ENCODE measurements at places on chromosomes 3 and 15.
A peak's percentile ranks its signal among the peaks of the same experiment; 100 is the strongest.

DNA sequence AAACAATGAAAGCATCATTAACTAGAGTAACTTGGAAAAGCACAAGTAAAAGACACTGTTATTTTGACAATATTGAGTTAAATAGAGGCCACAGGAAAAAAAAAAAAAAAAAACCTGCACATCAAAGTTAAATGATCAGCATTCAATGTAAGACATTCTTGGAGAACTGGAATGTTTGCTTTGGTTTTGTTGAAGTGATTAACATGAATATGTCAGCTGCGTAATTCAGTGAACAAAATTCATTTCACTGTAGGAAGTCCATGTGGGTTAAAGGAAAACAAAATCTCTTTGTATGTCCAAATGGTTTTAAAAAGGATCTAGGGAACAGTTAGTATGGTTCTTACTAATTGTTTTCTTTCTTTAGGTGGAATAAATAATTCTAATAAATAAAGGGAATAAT is 252.8 kb upstream of the CNTN6 start:
- DNase-seq = no peak

DNA sequence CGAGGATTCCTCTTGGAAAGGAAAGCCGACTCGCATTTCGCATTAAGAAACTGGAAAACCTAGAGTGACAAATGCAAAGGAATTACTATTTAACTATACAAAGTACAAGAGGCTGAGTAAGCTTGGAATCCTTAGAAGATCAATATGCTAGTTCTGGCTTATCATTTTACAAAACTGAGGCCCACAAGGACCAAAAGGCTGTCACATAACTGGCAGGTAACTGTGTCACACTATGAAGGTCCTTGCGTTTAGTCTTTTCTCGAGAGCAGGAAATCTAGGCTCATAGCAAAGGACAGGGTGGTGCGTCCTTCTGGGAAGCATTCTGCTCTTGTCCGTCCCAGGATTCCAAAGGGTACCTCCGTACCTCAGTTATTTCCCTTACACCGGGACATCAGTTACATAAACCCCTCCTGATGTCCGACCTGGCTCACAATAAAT is 629 bp downstream of the RPL24 start:
- DNase-seq = no peak

DNA sequence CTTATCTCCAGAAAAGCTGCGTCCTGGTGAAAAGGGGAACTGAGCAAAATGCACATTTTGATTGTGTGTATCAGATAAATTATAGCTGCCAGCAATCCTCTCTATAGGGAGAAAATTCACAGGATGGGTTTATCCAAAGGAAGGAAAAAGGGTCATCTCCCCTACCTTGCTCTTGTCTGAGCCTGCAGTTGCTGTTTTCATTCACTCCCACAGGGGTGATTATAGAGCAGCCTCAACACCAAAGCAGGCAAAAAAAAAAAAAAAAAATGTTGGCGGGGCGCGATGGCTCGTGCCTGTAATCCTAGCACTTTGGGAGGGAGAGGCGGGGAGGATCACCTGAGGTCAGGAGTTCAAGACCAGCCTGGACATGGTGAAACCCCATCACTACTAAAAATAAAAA is 333.7 kb downstream of the ROBO2 start:
- DNase-seq = no peak

- DNase-seq = no peak
These were observed 6.1 kb upstream of the ABTB1 start for GRCh38 chr3:127666676-127667075.

GRCh38 chr3:17136136-17136721 is 251.5 kb downstream of the PLCL2 start:
- no peak for DNase-seq

- DNase-seq = no peak
These were observed 209.8 kb upstream of the ATP11B start for GRCh38 chr3:182583545-182583944.

DNA sequence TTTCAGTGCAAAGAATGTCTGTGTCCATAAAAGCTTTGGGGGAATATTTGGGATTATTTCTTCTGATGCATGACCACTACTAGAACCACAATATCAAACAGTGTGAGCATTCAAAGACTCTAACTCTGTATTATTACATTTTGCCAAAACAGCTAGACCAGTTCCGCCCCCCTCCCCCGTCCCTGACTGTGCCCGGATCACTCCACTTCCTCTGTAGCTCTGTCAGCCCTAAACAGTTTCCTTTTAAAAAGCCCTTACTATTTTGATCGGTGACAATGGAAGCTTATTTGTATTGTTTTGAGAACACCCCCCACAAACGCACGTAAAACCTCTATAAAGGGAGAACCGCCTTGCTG is 36.6 kb upstream of the EPHB3 start:
- DNase-seq = peak; percentile 20

DNA sequence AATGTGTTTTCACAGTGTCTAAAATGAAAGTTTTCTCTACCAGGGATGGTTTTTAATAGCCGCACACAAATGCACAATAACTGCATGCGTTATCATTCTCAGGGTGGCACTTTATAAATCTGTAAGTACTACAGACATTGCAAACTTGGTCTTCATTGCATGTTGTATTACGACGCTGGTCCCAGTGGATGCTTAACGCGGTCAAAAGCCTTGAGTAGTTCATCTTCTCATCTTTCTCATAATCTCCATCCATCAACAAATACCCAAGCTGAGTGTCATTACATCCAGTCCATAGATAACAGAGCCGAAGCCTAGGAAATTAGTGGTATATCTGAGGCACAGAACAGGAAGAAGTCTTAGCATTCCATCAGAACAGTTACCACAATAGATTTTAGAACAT is 72.6 kb downstream of the USF3 start:
- no peak for DNase-seq

DNA sequence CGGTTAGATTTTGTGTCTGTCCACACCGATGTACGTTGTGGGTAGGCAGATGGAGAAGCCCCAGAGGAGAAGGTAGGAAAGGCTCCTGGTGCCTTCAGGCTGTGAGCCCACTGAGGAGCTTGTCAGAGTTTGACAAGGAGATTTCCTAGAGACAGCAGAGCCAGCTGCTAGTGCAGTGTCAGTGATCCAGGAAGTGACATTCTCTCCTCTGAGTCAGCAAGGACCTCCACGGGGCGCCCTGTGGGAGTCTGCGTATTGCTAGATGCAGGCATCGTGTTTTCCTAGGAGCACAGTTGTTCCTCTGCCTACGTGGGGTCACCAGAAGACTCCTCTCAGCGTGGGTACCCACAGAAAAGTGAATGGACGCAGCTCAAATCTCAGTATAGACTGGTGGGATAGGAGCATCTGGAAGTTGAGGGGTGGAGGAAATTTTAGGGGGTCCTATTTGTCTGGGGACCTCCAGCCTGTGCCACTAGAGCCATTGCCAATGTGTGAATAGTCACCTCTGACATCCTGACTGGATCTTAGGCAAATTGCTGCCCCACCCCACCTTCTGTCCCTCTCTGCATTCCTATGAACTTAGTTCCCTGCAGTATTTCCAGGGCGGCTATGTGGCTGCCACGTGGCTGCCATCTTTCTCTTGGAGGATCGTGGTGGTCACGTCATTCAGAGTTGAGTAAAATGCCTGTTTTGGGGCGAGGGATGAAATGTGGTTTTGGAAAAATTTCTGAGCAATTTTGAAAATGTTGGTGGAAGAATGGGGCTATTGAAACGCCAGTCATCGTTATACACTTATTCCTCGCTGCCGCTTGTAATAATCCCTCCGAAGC is 84.8 kb upstream of the KLHL25 start:
- DNase-seq = no peak

DNA sequence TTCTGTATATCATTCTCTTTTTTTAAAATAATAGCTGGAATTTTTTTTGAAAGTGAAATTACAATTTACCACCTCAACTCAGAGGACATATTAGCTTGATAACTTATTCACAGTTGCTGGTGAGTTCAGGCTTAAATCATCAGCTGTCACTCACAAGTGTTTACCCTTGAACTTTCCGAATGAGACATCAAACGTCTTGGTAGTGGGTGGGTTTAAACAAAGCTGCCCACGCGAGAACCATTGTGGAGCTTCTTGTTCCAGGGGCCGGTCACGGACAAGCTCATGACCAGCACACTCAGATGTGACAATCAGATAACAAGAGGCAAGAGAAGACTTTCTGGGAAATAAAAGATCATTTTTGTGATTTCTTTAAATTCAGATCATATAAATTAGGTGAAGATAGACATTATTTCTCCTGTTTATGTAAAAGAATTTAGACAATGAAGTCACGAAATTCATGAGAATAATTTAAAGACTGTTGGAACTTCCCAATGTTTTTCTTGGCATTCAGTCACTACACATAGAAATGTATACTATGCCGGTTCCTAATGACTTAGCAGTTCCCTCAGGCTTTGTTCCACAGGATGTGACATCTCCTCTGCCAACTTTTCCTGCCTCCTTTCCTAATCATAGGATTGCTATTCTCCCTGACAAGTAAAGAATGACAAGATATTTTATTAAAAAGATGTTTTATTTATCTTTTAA is 29.3 kb downstream of the BTD start:
- DNase-seq = peak; percentile 23

DNA sequence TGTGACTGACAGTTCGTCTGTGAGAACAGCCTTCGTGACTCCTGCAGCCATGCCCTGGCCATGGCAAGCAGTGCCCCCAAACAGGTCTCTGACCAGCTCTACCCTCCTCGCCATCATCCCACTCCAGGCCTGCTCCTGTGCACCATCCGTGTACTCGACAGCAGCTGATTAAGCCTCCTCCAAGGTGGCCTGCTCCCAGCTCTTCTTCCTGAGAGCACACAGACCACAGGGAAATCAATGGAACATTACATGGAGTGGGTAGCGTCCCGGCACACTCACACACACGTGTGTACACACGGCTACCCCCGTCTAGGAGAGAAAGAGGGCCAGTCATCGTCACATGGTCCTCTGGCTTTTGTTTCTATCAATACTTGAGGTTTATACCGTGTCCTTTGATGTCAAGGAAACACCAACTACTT is 21.1 kb downstream of the ANXA2 start:
- no peak for DNase-seq

DNA sequence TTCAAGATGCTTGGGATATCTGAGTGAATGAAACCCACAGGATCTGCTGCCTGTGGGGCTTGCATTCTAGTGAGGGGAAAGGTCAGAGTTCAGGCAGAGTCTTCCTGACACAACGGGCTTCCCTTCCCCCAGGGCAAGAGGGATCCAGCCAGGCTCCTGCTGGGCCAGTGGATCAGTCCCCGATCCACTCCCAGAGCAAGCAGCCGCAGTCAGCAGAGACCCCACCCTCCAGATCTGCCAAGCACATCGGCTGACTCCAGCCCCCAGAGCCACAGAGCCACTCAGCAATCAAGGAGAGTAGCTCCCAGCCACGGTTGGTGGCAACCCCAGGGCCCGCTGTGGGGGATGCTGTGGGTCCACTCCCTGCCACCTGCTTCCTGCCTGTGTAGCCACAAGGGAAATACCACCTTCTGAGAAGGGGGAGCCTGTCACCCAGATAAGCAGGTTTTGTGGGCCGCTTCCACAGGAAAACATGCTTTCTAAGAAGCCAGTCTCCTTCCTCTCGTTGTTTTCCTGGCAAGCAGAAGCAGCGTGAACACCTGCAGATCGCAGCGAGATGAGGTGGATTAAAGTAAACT is 44.9 kb downstream of the CPN2 start:
- DNase-seq = peak; percentile 73

GRCh38 chr15:50854601-50855490 is 53.6 kb upstream of the AP4E1 start:
- DNase-seq = no peak

- no peak for DNase-seq
These were observed 24.9 kb downstream of the SEMA7A start for GRCh38 chr15:74408815-74409214.

DNA sequence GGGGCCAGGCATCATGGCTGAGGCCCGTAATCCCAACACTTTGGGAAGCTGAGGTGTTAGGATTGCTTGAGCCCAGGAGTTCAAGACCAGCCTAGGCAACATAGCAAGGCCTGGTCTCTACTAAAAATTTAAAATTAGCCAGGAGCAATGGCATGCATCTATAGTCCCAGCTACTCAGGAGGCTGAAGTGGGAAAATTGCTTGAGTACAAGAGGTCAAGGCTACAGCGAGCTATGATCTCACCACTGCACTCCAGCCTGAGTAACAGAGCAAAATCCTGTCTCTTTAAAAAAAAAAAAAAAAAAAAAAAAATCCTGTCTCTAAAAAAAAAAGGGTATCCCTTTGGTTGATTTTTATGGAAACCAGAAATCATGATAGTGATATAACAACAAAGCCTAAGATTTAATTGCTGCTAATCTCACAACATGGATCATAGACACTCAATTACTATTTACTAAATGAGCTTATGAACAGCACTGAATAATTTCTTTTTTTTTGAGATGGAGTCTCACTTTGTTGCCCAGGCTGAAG is 12.1 kb downstream of the PCLAF start:
- no peak for DNase-seq

DNA sequence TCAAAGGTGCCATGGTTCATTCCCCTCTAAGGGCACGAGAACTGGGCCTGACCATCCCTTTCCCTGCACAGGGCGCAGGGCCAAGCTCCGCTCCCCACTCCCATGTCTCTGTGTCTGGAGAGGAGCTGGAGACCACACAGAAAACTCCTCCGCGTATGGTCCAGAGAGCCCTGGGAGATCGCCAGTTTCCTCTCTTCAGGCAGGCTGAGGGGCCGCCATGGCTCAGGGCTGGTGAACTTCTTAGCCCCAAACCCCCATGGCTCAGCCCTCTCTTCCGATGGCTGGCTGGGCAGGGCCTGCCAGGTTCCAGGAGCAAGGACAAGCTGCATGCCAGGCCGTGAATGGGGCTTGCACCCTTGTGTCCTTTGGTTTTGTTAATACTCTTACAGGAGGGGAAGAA is 52.9 kb downstream of the EXOG start:
- DNase-seq = no peak

GRCh38 chr3:108669208-108669607 is 79.7 kb downstream of the DZIP3 start:
- no peak for DNase-seq

GRCh38 chr3:72529081-72529480 is 319.2 kb downstream of the SHQ1 start:
- no peak for DNase-seq

DNA sequence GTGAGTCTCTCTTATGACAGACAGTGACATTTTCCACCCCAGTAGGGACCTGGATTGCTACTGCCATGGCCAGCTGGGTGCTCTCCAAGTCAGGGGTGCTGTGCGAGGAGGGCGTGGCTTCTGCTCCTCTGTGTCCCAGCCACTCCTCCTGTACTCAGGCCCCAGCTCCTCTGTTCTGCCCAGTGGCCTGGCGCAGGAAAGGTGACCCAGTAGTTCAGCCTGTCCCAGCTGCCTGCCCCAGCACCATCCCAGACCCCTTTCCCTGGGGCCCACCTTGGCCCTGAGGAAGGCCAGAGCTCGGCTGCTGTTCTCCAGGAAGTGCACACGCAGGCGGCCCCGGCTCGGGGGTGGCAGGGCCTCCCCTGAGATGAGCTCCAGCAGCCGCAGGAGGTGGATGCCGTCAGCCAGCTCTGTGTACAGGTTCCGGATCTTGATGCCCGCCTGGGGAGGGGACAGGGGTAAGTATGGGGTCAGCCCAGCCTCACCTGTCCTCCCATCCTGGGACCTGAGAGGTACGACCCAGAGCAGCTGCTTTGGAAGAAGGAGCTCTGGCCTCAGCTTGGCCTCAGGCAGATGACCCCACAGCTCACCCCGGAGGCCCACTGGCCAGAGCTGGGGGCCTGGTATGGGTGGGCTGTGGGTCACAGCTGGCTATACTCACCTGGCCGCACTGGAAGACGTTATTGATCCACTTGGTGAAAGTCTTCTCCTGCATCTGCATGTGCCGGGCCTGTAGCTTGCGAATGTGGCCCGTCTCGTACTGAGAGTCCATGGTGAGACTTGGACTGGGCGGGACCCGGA is 1.0 kb downstream of the SPTBN5 start:
- DNase-seq = no peak

- no peak for DNase-seq
These were observed 516.0 kb downstream of the GABRG3 start for GRCh38 chr15:27486683-27487647.

GRCh38 chr3:167466966-167467365 is 6.9 kb downstream of the SERPINI2 start:
- DNase-seq = no peak
